ENCODE measurements at places on chromosomes 16 and 17.

DNA sequence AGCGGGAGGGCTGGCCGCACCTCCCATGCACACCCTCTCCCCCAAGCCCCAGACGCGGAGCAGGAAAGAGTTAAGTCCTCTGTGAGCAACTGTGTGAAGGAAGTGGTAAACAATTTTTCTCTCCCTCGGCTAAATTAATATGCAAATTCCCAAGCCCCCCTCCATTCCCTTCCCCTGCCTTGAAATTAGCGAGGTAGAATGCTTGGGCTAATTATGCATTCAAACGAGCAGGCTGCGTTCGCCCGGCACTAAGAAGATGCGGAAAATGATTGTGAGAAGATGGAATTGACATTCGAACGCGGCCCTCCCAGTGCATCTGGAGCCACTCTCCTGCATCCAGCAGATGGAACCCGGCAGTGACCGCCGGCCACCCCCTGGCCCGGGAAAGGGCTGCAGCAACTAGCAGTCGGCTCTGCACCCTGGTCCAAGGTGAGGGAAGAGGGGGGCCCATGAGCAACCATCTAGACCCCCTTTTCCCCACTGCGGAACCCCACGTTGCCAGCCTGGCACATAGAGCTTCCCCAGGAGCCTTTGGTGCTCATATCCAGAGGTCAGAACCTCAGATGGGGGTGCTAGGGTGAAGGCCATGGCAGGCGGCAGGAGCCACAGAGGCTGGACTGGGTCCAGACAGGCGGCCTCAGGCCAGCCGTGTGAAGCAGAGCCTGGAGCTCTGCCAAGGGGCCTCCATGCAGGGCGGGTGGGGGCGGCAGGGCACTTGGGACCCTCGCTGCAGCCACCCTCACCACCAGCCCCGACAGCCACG, 49.1 kb upstream of the ACSF3 start:
- DNase-seq = no peak

GRCh38 chr17:55444471-55445441, 23.1 kb upstream of the MMD start:
- DNase-seq = no peak

- DNase-seq = no peak
Measured at GRCh38 chr17:49588726-49589576, 13.3 kb downstream of the NXPH3 start.

- no peak for DNase-seq
Measured at GRCh38 chr17:50675627-50676026, 32.1 kb downstream of the ANKRD40 start.

GRCh38 chr16:4990415-4990814, 32.3 kb downstream of the SEC14L5 start:
- DNase-seq = no peak

GRCh38 chr16:53100889-53101288, 46.1 kb downstream of the CHD9 start:
- DNase-seq = no peak

DNA sequence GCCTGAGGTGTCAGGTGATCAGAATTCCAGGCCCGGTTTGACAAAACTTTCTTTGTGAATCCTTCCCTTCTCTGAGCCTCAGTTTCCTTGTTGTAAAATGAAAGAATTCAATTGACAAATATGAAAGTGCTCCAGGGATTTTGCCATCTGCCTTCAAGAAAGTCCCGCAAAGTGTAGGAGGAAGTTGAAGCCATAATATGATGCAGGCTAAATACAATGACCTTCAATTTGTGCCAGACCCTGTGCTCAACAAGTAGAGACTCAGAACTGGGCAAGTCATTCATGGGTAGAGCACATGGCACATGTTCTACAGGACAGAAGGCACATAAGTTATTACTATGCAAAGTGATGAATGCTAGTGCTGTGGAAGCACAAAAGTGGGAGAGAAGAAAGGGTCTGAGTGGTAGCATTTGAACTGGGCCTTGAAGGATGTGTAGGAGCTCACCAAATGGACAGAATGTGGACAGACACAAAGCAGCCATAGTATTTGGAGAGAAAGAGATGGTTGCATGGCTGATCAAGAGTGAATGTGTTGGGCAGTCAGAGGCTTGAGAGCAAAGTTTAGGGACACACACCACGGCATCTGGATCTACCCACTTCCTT, 2.4 kb upstream of the SCIMP start:
- DNase-seq = no peak

Measured in stimulated activated CD8-positive, alpha-beta memory T cell treated with anti-CD3 and anti-CD28 coated beads, Interleukin-4, amount 100 ng/mL, for 48 hours (primary cell).